ENCODE measurements at places on chromosomes 7 and 10. TPM values are rescaled to one million over a fixed set of nuclear protein-coding genes. Genes with fewer than 3 reads are reported as not detected.

Gene CTBP2
- 97.6 TPM for total RNA-seq

Gene MDH2
- 73.4 TPM for total RNA-seq

Gene FAM24B
- not detected for total RNA-seq

GRCh38 chr7:143846692-143847091 is 55.3 kb downstream of the TCAF1 start:
- no peaks in the 10 kb centered on the region for H3K4me1 ChIP-seq
- peaks cover 7% of the 10 kb centered on the region for H3K36me3 ChIP-seq
- no peaks in the 10 kb centered on the region for H3K27me3 ChIP-seq

GRCh38 chr7:46654546-46655443 is 733.7 kb upstream of the IGFBP3 start:
- no peak overlapping the region for H3K4me3 ChIP-seq
- DNase-seq, result no peak
- H3K27me3 ChIP-seq, result no peaks in the 10 kb centered on the region
- H3K36me3 ChIP-seq, result no peaks in the 10 kb centered on the region

DNA sequence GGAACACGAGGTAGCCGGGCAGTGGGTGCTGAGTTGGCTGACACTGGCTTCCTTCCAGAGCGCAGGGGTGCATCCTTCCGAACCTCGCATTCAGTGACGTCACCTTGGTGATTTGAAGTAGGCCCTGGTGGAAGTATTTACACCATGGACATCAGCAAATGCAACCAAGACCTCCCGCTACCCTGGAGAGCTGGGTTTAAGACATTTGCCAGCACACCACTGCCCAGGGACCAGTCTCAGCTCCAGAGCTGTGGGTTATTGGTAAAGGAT is 106.4 kb upstream of the GPR26 start:
- H3K27ac ChIP-seq, result no peak overlapping the region
- H3K4me1 ChIP-seq, result peaks cover 6% of the 10 kb centered on the region
- H3K4me3 ChIP-seq, result no peak overlapping the region
- H3K27me3 ChIP-seq, result no peaks in the 10 kb centered on the region

GRCh38 chr10:47166405-47166777 is 133.6 kb upstream of the GDF10 start:
- H3K27ac ChIP-seq, result no peak overlapping the region
- no peaks in the 10 kb centered on the region for H3K36me3 ChIP-seq
- H3K27me3 ChIP-seq, result no peaks in the 10 kb centered on the region
- H3K4me1 ChIP-seq, result no peaks in the 10 kb centered on the region
- no peak overlapping the region for H3K4me3 ChIP-seq
- DNase-seq, result no peak

DNA sequence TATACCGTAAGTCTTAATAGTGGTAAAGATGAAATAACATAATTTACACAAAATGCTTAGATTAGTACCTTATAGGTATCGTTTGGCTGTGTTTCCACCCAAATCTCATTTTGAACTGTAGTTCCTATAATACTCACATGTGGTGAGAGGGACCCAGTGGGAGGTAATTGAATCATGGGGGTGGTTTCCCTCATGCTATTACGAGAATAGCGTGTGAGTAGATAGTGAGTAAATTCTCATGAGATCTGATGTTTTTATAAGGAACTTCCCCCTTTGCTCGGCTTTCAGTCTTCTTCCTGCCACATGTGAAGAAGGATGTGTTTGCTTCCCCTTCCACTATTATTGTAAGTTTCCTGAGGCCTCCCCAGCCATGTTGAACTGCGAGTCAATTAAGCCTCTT is 426.3 kb upstream of the POT1 start:
- DNase-seq, result no peak
- no peaks in the 10 kb centered on the region for H3K27me3 ChIP-seq
- no peaks in the 10 kb centered on the region for H3K4me1 ChIP-seq

DNA sequence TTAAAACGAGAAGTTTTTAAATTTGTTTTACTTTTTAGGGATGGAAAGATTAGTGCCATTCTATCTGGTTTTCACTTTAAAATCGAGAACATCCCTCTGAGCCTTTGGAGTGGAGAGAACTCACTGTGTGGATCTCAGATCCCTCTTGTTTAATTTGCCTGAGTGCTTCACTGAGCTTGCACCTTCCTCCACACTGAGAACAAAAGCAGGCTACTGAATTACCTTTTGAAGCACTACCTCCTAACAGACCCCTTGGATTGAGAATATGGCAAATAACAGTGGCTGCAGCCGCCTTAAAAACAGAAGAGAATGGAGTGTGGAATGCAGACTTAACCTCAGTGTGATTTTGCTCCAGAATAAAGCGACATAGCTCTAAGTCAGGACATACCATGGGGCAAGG is 204.7 kb downstream of the CNTNAP2 start:
- H3K36me3 ChIP-seq, result no peaks in the 10 kb centered on the region
- peaks cover 18% of the 10 kb centered on the region for H3K4me1 ChIP-seq
- no peaks in the 10 kb centered on the region for H3K27me3 ChIP-seq
- peak; percentile 48 for DNase-seq
- H3K4me3 ChIP-seq, result no peak overlapping the region
